Fibroblast of skin of left quadriceps (primary cell): ENCODE measurements at places on chromosomes 1 and 21.

DNA sequence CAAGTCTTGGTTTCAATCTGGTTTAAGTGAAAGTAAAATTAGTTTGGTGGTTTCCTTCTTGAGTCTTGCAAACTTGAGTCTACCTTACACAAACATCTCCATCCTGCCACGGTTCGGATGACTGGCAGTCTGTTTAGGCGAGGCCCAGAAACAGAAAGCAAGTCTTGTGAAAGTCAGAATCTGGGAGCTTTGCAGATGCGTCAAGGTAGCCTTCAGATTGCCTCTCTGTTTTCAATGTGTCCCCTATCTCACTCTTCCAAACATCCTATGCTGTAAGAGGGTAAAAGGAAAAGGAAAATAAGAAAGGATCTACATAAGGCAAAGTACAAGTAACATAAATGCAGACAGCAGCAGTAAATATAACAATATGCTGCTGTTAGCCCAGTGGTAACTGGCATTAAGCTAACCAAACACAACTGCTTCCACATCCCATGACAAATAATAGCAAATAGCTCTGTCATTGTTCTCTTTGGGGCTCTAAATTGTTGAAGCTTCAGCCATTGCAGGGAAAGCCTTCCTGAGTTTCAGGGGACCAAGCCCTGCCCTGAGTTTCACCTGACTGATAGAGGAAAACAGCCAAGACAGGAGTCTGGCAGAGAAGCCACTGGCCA, 26.2 kb upstream of the C1orf105 start:
- no peak for DNase-seq

GRCh38 chr1:181485287-181486097, 2.2 kb downstream of the CACNA1E start:
- no peak for DNase-seq

DNA sequence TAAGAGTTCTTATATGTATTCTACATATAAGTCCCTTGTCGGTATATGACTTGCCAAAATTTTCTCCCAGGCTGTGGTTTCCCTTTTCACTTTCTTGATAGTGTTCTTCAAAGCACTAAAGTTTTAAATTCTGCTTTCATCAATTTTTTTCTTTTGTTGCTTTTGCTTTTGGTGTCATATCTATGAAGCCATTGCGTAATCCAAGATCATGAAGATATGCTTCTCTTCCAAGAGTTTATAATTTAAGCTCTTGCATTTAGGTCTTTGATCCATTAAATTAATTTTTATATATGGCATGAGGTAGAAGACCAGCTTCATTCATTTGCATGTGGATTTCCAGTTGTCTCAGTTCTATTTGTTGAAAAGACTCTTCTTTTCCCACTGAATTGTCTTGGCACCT, 22.2 kb downstream of the DESI2 start:
- DNase-seq = no peak

GRCh38 chr21:38170704-38171682, 85.8 kb upstream of the KCNJ15 start:
- no peak for DNase-seq

- DNase-seq = no peak
These were observed 75.3 kb downstream of the PEX14 start for GRCh38 chr1:10549904-10550664.

GRCh38 chr1:110425612-110426152, 18.2 kb upstream of the LAMTOR5 start:
- DNase-seq = no peak

DNA sequence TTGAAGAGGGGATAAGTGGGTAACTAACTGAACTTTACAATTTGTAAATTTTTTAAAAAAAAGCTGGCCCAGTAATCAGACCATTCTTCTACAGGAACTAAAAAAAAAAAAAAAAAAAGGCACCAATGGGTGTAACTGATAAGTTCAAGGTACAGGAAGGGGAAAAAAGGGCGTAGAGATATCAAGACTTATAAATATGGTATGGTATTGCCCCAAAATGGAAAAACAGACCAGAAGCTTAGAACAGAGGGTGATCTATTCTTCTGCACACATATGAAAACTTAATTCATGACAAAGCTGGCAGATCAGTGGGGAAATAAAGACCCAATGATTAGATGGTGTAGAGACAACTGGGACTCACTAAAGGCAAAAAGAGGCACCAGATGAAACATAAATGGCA, 58.9 kb downstream of the LHX4 start:
- DNase-seq = no peak

DNA sequence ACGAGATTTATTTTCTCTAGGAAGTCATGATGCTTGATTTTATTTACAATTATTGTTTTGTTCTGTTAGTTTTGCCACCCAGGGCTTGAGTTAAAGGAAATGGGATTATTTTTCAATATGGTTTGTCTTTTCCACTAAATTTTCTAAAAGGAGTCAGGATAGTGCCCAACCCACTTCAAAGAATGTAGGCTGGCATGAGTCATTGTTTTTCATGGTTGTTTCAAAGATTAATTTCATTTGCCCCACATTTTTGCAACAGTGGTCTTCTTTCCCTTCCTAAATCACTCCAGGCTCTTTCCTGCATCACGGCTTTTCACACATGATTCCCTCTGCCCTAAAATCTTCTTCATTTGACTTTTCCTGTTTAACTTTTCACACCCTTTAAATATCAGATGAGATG, 2.5 kb downstream of the SLAMF6 start:
- DNase-seq = no peak

- DNase-seq = peak; percentile 36
These were observed 13.4 kb downstream of the SWT1 start for GRCh38 chr1:185170291-185170848.

DNA sequence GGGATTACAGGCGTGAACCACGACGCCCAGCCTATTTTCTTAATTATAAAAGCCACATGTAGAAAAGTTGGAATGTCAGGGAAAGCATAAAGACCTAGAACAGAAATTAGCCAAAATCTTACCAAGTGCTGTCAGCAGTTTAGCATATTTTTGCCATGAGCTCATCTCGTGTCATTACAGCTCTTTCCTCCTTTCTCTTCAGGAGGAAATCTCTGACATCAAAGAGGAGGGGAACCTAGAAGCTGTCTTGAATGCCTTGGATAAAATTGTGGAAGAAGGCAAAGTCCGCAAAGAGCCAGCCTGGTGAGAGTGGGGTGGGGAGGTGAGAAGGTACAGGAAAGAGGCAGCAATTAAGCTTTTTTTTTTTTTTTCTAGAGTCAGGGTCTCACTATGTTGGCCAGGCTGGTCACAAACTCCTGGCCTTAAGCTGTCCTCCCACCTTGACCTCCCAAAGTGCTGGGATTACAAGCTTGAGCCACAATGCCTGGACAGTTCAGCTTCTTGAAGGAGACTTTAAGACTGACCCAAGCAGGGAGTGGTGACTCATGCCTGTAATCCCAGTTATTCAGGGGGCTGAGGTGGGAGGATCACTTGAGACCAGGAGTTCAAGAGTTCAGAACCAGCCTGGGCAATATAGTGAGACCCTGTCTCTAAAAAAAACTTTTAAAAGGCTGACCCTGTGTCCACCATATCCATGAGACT, 8.4 kb upstream of the BGLAP start:
- peak; percentile 76 for DNase-seq

DNA sequence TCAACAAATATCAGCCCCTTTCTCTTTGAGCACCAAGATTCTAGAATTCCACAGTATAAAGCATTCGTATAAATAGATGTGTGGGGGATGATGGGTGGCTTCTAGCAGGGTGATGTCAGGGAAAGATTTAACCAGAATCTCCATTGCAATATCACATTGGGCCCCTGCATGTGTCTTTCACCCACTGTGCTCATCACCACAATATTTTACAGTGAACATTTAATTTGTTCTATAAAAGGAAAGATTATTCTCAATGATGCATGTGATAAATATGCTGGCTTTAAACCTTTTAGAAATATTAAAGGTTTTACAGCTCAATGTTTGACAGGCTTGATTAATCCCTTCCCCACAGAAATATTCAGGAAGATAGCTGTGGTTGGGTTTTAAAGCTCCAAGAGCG, 457.8 kb upstream of the DAB1 start:
- peak; percentile 38 for DNase-seq
